GM19239 (cell line): ENCODE measurements at places on chromosomes 12 and 14.
A peak's percentile ranks its signal among the peaks of the same experiment; 100 is the strongest.

GRCh38 chr12:15788233-15789219 lies 662 bp downstream of the EPS8 start:
- peak; percentile 13 for DNase-seq

GRCh38 chr12:8996682-8997405 lies 7.5 kb downstream of the KLRG1 start:
- peak; percentile 23 for DNase-seq

DNA sequence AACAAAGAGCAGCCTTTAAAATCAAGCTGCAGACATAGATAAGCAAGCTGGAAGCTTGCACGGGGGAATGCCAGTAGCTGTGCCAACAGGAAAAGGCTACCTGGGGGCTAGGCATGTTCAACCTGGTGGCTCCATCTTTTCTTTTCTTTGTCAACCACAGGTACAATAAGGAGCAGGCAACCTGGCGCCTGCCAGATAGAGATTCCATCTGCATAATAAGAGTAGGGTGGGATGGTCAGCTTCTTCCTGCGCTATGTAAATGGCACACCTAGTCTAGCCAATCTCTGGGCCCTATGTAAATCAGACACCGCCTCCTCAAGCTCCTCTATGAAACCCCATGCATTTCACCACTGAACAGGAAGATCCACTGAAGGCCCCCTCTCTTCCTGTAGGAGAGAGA lies 87.4 kb upstream of the PKP2 start:
- no peak for DNase-seq

- DNase-seq, result no peak
Observed at GRCh38 chr14:31760277-31760676, 199.1 kb downstream of the NUBPL start.

GRCh38 chr12:53944907-53945847 lies 6.5 kb downstream of the HOXC13 start:
- no peak for DNase-seq

DNA sequence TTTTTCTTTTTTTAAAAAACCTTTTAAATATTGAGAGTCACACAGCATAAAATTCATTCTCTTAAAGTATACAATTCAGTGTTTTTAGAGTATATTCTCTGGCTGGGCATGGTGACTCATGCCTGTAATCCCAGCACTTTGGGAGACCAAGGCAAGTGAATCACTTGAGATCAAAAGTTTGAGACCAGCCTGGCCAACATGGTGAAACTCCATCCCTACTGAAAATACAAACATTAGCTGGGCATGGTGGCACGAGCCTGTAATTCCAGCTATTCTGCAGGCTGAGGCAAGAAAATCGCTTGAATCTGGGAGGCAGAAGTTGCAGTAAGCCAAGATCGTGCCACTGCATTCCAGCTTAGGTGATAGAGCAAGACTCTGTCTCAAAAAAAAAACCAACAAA lies 68.4 kb upstream of the BCAT1 start:
- DNase-seq, result no peak

DNA sequence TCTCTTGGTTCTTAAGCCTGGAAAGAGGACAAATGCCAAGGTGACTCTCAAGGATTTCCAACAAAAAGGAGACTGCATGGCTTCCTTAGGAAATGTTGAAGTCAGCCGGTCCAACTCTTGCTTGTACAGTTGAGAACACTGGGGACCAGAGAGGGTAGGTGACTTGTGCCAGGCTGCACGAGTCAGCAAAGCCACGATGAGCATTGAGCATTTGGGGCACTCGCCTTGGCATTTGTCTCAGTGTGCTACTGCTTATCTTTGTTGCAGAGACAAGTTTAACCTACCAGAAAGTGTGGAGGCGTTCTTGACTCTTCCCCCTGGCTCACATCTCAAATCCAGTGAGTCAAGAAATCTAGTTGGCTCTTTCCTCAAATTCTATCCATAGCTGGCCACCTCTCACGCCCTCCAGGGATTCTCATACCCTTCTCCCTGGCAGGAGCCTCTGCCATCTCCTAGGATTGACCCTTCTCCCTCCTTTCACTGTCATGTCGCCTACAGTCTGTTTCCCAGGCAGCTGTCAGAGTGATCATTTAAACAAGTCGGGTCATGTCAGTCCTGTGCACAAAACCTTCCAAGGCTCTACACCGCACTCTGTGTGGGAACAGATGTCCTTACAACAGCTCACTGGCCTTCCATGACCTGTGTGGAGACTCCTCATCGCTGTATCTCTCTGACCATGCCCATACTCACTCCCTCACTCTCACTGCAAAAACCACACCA lies 17.2 kb upstream of the KRT83 start:
- no peak for DNase-seq

GRCh38 chr12:116950628-116951325 lies 40.0 kb downstream of the FBXW8 start:
- no peak for DNase-seq

- no peak for DNase-seq
Observed at GRCh38 chr14:104688505-104689108, 811 bp upstream of the INF2 start.

- DNase-seq, result no peak
Observed at GRCh38 chr12:31524791-31525495, 66.0 kb downstream of the DENND5B start.

- no peak for DNase-seq
Observed at GRCh38 chr12:52147367-52147963, 44.3 kb downstream of the KRT80 start.

DNA sequence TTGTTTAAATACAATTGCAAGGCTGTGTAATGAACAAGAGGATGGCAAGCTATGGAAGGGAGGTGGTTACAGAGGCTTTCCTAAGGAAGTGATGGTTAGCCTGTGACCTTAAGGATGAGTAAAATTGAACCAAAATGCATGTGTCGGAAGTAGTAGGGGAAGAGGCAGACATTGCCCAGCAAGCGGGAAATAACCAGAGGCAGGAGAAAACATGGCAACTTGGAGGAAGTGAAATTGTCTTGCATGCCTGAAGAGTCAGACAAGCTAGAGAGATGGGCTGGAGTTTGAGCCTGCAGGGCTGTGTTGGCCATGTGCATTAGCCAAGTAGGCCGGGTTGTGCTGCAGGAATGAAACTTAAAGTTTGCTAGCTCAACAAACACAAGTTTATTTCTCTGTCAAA lies 96.2 kb downstream of the BTG1 start:
- DNase-seq, result no peak

- DNase-seq, result no peak
Observed at GRCh38 chr12:57262126-57262822, 11.3 kb upstream of the STAC3 start.

DNA sequence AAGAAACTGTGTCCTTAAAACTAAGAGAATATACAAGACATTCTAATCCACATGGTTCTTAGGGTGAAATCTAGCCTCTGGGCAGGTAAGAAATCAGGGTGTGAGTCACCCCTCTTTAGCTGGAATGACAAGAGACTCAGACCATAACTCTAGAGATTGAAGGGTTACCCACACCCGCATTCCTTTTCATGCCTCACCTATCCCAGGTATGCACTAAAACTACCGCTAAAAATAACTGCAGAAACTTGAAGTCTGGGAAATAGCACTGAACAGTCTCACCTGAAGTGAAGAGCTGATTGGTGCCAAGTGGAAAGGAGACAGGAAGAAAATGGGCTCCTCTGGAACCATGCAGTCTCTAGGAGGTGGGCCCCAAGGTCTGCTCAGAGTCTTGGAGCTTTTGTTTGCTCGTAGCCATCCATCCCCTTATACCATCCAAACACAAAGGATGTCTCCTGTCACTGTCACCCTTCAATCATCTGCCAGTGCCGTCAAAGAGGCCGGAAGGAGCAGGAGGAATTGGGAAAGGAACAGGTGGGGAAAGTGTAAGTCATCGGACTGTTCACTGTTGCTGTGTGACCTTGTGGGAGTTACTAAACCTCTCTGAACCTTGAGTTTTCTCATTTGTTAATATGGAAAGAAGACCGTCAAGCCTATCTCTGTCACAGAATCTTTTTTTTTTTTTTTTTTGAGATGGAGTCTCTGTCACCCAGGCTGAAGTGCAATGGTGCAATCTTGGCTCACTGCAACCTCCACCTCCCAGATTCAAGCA lies 22.4 kb downstream of the DDX47 start:
- no peak for DNase-seq

GRCh38 chr12:26732005-26732908 lies 100.7 kb downstream of the ITPR2 start:
- no peak for DNase-seq

DNA sequence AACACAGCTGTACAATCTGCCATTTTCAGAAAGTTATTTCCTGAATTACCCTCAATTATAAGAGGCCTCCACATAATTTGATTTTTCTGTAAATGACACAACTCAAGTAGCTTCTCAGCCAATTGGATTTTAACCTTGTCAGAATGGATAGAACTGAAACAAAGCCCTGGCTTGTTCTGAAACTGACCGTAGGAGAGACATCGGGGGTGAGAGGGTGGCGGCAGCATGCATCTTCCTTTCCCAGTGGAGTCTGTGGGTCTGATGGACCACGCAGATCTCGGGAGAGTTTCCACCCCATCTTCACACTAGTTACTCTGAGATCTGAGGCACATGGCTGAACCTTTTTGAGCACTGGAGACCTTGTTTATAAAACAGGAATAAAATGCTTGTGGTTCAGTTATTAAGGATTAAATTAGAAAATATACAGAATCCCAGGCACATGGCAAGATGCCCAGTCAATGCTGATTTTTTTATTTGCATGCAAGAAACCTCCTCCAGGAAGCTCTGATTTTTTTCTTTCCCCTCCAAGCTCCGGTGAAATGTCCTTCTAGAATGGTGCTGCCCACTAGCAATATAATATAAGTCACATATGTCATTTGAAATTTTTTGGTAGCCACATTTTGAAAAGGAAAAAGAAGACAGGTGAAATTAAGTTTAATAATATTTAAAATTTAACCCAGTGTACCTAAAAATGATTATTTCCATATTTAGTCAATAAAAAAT lies 153.9 kb downstream of the CHST11 start:
- DNase-seq, result peak; percentile 14

DNA sequence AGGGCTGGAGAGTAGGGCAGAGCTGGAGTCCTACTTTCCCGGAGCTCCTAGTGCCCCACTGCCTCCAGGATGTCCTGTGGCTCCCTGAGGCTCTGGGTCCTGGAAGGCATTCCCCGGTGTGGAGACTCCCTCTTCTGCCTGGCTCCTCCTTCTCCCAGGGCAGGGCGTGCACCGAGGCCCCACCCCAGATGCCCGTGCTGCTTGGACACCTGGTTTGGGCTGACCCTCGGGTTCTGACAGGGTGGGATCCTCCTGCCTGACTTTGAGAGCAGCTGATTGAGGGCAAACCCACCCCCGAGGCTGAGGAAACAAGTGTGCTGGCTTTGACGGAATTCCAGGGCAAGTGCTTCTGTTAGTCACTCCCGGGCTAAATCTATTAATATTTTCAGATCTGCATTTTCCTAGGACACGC lies 15.4 kb downstream of the TEAD4 start:
- DNase-seq, result no peak

GRCh38 chr12:67026487-67027246 lies 242.5 kb upstream of the CAND1 start:
- DNase-seq, result no peak

GRCh38 chr12:6376870-6377666 lies 1.7 kb upstream of the SCNN1A start:
- DNase-seq, result no peak

- DNase-seq, result no peak
Observed at GRCh38 chr12:64672925-64673409, 62.7 kb downstream of the RASSF3 start.

GRCh38 chr12:65536876-65537681 lies 258.6 kb downstream of the MSRB3 start:
- DNase-seq, result no peak

- DNase-seq, result no peak
Observed at GRCh38 chr12:57459750-57460467, at the start of gene GLI1. Gene GLI1 (plus strand): TSS chr12:57459785. CDS start chr12:57463692, 3,907 bp downstream.

GRCh38 chr12:101172316-101172715 lies 37.7 kb downstream of the SLC5A8 start:
- DNase-seq, result no peak

GRCh38 chr14:100747736-100748135 lies 21.0 kb downstream of the DLK1 start:
- no peak for DNase-seq

DNA sequence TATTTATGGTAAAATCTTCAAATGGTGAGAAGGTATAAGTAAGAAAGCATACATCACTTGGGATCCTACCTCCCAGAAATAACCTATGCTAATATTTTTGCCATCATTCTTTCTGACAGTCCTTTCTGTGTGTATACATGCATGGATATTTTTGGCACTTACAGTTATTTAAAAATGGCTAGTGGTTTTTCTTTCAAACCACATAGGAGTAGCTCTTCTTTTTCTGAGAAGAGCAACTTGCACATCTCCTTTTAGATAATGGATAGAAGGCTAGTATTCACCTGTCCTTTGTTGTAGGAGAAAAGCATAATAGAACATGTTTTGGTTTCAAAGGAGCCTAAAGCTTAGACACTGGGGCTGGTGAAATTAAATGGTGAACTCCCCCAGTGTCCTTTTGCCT lies 87.3 kb downstream of the EMP1 start:
- no peak for DNase-seq

- no peak for DNase-seq
Observed at GRCh38 chr14:22433069-22433468, 156.0 kb downstream of the DAD1 start.

- DNase-seq, result no peak
Observed at GRCh38 chr12:65188179-65188701, 18.9 kb downstream of the LEMD3 start.

DNA sequence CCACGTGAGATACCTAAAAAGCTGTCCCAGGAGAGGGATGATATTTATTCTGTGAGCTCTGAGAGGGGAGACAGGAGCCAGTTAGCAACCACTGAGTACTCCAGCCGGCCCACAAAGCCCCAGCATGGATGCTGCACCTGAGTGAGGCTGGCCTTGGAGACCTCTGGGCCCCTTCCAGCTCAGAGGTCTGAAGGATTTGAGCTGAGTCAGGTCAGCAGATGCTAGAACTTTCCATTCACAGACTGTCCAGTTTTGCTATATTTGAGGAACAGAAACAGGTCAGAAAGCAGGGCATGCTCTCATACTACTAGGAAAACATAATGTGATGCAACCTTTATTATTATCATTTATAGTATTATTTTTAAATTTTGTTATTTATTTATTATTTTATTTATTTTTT lies 15.0 kb upstream of the MAPKAPK5 start:
- DNase-seq, result no peak

DNA sequence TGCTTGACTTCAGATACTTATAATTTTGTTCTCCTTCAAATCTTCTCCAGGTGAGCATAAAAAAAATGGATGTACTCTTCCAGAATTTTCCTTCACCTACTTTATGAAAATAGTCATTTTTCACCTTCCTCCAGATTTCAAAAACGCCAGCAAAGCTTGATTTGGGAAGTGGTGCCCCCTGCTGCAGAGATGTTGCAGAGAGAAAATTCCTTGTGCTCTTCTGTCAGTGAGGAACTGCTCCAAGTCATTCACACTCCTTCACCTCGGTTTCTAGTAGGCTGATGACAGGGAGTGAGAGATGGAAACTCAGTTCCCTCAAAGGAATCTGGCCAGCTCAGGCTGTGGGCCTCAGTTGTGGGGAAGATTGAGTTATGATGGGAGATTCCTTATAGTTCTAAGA lies 24.2 kb upstream of the RNASE3 start:
- DNase-seq, result no peak

DNA sequence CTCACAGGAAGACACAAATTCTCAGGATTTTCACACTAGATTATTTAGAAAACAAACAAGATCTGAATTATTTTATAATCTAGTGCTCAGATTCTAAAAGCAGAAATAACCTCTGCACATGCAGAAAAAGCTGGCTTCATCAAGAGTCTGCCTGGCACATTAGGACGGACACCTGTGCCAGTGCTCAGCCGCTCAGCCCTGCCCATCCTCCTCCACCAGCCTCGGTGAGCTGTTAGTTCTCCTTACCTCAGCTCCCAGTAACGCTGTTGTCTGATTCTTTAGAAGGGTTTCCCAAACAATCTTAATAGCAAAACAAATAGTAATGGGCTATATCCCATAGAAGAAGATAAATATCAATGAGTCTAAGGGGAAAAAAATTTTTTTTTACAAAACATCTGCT lies 27.7 kb downstream of the DUSP16 start:
- no peak for DNase-seq
